Hematopoietic multipotent progenitor cell treated with erythropoietin and hydrocortisone succinate and interleukin-3 and kit ligand, for 17 days (in vitro differentiated cells): ENCODE measurements at places on chromosomes 7 and 10.

DNA sequence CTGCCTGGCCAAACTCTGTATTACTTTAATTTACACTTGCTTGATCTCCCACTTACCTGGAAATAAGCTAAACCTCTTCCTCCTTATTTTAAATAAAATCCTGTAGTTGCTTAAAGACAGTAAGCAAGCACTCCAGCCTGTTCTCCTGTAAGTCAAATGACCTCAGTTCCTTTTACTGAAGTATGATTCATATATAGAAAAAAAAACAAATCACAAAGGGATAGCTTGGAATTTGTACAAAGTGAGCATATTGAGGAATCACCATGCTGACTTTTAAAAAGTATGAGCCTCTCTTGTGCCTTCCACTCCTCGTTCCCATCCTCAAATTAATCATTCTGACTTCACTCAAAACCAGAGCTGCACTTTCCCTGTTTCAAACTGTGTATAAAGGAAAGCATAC is 52.0 kb downstream of the C10orf90 start:
- DNase-seq, result no peak

DNA sequence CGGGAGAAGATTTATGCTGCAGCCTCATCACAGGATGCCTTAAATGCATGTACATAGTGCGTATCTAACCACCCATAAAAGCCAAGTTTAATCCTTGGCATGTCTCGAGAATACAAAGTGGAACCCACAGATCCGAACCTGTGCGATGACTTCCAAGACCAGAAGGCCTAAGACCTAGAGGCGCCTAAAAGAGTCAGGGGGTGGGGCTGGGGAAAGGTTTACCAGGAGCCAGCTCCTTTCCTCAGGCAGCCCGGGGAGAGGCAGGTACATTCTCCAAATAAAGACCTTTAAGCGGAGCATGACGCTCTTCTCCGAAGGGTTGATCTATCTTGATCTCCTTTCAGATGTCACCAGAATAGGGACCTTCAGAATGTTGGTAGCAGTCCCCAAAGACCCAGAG is 9.7 kb downstream of the SP8 start:
- no peak for DNase-seq

GRCh38 chr10:86506062-86506461 is 15.5 kb downstream of the WAPL start:
- no peak for DNase-seq

DNA sequence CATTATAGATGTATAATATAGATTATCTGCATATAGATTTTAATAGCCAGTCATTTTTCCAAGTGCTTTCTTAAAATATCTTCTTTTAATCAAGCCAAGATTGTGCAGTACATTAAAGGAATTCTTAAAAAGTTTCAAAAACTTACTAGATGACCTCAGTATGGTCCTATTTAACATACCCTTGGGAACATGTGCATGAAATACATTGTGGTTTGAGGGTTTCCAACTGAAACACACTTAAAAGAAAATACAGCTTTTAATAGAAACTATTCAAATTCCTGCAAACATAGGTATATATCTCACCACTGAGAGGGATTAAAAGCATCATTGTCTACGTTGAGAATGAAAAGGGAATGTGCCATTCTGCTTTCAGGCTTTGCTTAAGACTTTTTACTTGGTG is 364.9 kb downstream of the SUGCT start:
- DNase-seq, result no peak

DNA sequence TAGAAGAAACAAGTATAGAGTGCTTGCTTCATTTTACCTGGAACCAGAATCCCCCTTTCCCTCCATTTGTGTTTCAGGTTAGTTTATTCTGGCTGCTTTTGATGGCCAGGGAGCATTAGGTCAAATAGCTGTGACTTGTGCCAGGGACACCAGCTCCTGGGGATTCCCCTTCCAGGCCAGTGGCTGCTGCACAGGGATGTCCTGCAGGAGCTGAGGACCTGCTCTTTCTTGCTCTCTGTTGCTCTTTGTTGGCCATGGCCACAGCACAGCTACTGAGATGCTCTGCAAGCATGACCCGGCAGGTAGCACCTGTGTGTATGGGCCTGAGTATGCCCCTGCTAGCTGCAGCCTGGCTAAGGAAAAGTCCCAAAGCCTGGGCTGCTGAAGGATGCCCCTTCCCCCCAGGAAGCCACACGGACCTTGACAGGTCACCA is 208.9 kb downstream of the EBF3 start:
- no peak for DNase-seq

GRCh38 chr10:93580828-93581227 is 14.4 kb downstream of the FFAR4 start:
- DNase-seq, result no peak

- no peak for DNase-seq
Measured at GRCh38 chr7:109009636-109010035, 440.0 kb downstream of the DNAJB9 start.

DNA sequence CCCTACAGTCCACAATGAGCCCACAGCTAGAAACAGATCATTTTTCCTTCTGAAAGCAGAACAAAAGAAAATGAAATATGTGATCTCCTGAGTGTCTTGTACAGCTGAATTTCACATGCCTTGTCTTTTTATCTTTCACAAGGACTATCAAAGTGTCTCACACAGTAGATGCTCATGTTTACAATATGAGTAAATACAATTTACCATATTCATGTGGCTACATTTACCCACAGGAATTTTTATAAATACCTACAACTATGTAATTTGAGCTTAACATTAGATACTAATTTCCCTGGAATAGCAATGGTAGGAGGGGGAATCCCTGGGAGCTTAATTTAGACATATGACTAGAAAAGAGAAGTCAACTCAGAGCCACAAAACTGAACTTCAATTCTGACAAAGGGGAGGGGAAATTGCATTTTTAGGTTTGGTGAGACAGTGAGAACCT is 186.2 kb downstream of the MACC1 start:
- no peak for DNase-seq

DNA sequence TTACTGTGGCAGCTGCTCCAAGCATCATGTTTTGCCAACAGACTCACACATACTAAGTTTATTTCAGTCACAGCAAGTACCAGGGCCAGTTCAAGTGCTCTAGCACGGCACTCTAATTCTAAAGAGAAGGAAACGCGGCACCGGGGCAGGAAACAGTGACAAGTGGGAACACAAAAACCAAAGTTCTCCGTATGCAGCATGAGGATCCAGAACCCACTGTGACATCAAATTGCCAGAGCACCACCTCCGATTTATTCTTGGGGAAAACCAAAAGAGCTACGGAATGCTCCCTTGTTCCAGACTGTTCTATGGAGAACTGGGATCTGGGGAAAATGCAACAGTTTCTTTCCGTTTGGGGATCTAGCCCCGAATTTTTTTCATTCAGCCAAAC is 448 bp upstream of the PTER start:
- DNase-seq, result no peak

DNA sequence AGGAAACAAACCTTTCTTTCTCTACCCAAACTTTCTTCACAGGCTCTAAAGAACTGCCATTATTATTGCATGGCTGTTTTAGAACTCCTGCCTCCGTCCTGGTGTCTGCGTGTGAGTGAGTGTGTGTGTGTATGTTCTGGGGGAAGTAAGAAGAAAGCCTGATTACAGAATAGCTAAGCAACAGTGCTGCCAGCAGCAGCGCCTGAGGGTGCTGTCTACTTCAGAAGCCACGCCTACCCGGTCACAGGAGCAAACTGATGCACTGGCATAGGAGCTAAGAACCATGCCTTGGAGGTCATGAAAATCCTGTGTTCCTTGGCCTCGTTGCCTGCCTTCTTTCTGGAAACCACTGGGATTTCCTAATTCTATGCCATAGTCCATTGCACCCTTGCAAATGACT is 25.2 kb downstream of the LIPK start:
- no peak for DNase-seq

DNA sequence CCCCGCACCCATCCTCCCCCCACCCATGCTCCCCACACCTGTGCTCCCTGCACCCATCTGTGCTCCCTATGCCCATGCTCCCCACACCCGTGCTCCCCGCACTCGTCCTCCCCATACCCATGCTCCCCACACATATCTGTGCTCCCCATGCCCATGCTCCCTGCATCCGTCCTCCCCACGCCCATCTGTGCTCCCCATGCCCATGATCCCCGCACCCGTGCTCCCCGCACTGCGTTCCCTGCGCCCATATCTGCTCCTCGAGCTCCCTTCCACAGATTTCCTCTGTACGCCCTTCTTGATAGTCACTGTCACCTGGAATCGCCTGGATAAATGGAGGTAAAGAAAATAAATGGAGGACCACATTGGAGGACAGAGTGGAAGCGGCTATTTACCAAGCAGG is 9.9 kb downstream of the DIP2C start:
- no peak for DNase-seq

DNA sequence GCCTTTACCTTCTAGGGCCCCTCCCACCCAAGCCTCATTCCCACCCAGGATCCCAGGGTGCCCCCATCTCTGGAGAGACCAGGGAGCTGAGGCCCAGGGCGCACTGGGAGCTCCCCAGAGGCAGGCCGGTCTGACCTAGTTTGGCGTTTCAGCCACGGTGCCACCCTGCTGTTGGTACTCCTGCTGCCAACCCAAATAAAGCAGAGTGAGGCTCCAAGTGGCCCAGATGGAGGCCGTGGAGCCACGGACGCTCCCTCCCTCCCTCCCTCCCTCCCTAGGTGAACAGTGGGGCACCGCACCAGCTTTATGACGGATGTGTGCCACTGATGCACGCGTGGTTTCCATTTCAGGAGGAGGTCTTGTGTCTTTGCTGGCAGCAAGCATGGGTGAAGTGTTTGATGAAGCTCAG is 1.8 kb downstream of the INPP5A start:
- DNase-seq, result no peak

- no peak for DNase-seq
Measured at GRCh38 chr10:65033957-65034356, 1512.8 kb downstream of the REEP3 start.

DNA sequence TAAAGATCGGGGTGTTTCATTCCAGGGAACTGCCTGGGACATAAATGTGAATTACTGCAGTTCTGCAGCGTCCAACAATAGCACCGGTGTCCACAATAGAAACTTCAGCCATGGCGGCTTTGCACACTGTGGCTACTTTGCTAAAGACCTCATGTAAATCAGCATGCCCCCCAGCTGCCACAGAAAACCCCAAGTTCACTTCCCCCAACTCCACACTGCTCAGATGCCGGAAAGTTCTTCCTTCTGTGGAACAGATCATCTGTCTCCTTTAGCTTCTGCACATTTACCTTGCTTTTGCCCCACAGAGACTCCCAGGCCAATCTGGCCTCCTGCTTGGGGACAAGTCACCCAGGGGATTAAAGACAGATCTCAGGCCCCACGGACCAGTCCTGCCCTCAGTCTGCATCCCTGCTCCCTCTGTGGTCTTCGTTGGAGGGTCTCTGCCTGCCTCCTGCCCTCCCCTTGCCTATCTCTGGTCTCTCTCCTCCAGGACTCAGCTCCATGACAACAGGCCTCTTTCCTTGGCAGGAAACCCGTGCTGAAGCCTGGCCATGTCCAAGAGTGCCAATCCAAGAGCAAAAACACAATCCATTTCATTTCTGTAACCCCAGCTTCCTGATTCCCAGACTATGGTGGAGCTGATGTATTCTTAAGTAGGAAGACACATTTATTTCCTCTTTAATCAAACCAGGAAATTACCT is 403.2 kb downstream of the RPS24 start:
- DNase-seq, result no peak

DNA sequence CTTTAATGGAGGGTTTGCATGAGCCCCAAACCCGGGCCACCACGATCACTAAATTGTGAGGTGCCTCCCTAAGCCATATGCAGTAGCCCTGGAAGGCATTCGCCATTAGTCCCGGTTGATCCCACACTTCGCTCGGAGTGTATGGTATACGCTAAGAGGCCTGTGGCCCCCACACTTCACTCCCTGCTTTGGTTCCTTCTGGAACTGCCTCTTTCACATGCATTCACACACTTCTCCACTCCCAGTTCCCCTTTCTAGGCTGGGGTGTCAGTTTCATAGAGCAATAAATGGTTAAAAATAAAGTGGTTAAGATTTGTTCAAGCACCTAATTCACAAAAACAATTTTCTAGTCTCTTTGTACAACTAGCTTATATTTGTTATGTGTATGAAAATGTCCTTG is 212.1 kb upstream of the KCND2 start:
- DNase-seq, result no peak
